ENCODE measurements at places on chromosomes 11 and 22. TPM values are rescaled to one million over a fixed set of nuclear protein-coding genes. Genes with fewer than 3 reads are reported as not detected.

CREB3L1 gene
- 24.9 TPM for total RNA-seq

DNA sequence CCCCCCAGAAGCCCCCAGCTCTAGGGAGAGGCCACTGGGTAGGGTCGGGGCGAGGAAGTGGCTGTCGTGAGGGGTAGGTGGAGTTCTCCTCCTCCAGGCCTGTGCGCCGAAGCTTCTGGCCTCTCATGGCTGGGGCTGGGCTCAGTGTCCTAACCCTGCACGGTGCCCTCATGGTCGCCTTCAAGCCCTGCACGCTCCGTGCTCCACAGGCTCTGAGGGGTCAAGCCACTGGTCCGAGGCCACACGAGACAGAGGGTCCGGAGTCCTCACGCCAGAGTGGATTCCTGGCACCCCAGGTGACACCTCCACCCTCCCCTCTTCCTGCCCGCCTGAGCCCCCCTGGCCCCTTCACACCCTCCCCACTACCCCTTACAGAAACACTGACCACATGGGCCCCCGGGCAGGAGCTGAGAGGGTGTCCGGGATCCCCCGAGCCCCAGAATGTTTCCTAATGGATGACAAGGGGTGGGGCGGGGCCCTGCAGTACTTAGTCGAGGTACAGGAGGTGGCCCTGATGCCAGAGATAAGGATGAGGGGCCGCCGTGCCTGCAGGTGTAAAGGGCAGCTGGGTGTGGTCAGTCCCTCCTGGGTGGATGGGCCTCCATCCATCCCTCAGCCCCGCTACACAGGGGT is 997 bp upstream of the CDHR5 start:
- H3K36me3 ChIP-seq = no peaks in the 10 kb centered on the region
- peak overlapping the region; percentile 50 for H3K27ac ChIP-seq
- H3K4me1 ChIP-seq = peaks cover 25% of the 10 kb centered on the region

OR4X2 gene
- total RNA-seq = not detected

BIRC3 gene
- total RNA-seq = 2.2 TPM

GRCh38 chr22:23709107-23709506 is 18.3 kb downstream of the RGL4 start:
- H3K27me3 ChIP-seq = no peaks in the 10 kb centered on the region
- no peak overlapping the region for H3K4me3 ChIP-seq
- no peaks in the 10 kb centered on the region for H3K36me3 ChIP-seq
- H3K27ac ChIP-seq = no peak overlapping the region

DNA sequence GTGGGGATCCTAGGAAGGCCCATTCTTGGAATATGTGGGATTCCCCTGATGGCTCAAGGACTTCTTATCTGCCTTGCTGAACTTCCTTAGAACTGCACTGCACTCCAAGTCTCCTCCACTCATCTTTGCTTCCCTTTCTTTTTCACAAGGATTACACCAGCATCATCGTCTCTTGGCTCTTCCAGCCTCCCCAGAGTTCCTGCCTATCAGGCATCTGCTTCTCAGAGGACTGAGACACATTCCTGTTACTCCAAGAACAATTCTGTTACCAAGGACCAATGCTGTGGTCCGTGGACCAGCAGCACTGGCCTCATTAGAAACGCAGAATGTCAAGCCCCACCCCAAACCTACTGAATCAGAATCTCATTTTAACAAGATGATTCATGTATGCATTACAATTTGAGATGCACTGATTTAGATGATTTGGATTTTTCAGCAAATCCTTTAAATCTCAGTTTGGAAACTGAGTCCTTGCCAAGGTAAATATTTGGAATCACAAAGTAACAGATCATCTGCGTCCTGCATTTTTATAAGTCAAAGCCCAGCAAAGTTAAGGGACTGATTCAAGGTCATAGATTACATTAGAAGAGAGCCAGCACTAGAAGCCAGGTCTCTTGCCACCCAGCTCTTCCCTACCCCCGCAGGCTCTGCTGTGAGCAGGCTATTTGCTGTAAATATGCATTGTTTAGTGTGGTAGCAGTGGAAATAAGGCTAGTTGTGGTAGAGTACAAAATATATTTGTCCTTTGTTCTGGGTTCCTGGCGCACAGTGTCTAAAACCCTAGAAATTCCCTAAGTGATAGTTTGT is 110.9 kb downstream of the SWAP70 start:
- H3K4me1 ChIP-seq = peaks cover 33% of the 10 kb centered on the region
- no peak overlapping the region for H3K27ac ChIP-seq
- no peak overlapping the region for H3K4me3 ChIP-seq
- H3K36me3 ChIP-seq = no peaks in the 10 kb centered on the region

- no peak for DNase-seq
- H3K4me1 ChIP-seq = no peaks in the 10 kb centered on the region
- peaks cover 3% of the 10 kb centered on the region for H3K36me3 ChIP-seq
- no peak overlapping the region for H3K27ac ChIP-seq
- H3K4me3 ChIP-seq = no peak overlapping the region
These were observed 8.5 kb downstream of the TMEM132A start for GRCh38 chr11:60932605-60933356.

ISX gene
- total RNA-seq = 5.6 TPM

- H3K27ac ChIP-seq = peak overlapping the region; percentile 57
- no peak for DNase-seq
- no peaks in the 10 kb centered on the region for H3K4me1 ChIP-seq
These were observed 9.4 kb downstream of the DRAP1 start for GRCh38 chr11:65928667-65929066.

UPK3A gene
- 2.0 TPM for total RNA-seq

GRCh38 chr11:95088946-95089619 is 563 bp upstream of the ENDOD1 start:
- H3K4me1 ChIP-seq = peaks cover 39% of the 10 kb centered on the region
- no peak for DNase-seq
- peak overlapping the region; percentile 91 for H3K4me3 ChIP-seq
- no peaks in the 10 kb centered on the region for H3K36me3 ChIP-seq
- no peaks in the 10 kb centered on the region for H3K27me3 ChIP-seq
- H3K27ac ChIP-seq = no peak overlapping the region

TUBA8 gene
- total RNA-seq = 0.56 TPM

- H3K4me3 ChIP-seq = no peak overlapping the region
- no peaks in the 10 kb centered on the region for H3K36me3 ChIP-seq
- no peak overlapping the region for H3K27ac ChIP-seq
- no peak for DNase-seq
- peaks cover 6% of the 10 kb centered on the region for H3K4me1 ChIP-seq
These were observed 11.3 kb downstream of the KCTD17 start for GRCh38 chr22:37062702-37063381.

SCUBE2 gene
- total RNA-seq = 3.1 TPM

SCGB1A1 gene
- not detected for total RNA-seq

GRCh38 chr11:21707116-21707739 is 485.7 kb upstream of the ANO5 start:
- H3K4me1 ChIP-seq = no peaks in the 10 kb centered on the region
- no peaks in the 10 kb centered on the region for H3K36me3 ChIP-seq
- DNase-seq = no peak

RTN4R gene
- total RNA-seq = 10.7 TPM

BDNF gene
- 7.2 TPM for total RNA-seq

- DNase-seq = peak; percentile 46
- H3K27me3 ChIP-seq = no peaks in the 10 kb centered on the region
- peaks cover 12% of the 10 kb centered on the region for H3K4me1 ChIP-seq
- no peaks in the 10 kb centered on the region for H3K36me3 ChIP-seq
These were observed 57.5 kb upstream of the RBFOX2 start for GRCh38 chr22:36086170-36086490.

RHBDD3 gene
- 47.7 TPM for total RNA-seq

- H3K36me3 ChIP-seq = no peaks in the 10 kb centered on the region
- no peaks in the 10 kb centered on the region for H3K4me1 ChIP-seq
- H3K27me3 ChIP-seq = no peaks in the 10 kb centered on the region
- no peak overlapping the region for H3K27ac ChIP-seq
- no peak for DNase-seq
- no peak overlapping the region for H3K4me3 ChIP-seq
These were observed 140.8 kb upstream of the ARHGAP20 start for GRCh38 chr11:110852921-110853490.

DNA sequence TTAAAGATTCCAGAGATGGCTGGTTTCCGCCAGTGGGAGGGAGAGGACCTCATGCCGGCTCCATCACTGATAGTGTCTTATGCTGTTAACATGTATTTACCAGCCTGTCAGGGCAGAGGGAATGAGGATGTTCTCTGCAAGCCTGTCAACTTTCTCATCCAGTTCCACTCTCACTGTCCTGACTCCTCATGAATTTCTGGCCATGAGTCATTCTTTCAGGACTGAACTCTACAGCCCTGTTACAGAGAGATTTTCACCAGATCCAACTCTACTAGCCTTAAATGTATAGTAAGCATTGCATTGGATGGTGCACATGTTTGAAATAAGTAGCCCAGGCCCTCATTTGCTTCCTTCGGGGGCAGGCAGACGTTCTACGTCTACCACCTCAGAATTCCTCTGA is 387.7 kb downstream of the TMEM135 start:
- no peaks in the 10 kb centered on the region for H3K27me3 ChIP-seq
- H3K27ac ChIP-seq = no peak overlapping the region
- no peak for DNase-seq
- no peak overlapping the region for H3K4me3 ChIP-seq

- no peak overlapping the region for H3K4me3 ChIP-seq
- no peaks in the 10 kb centered on the region for H3K36me3 ChIP-seq
- no peak overlapping the region for H3K27ac ChIP-seq
- no peak for DNase-seq
- no peaks in the 10 kb centered on the region for H3K4me1 ChIP-seq
These were observed 85.6 kb upstream of the VPREB1 start for GRCh38 chr22:22158965-22159364.

- H3K4me3 ChIP-seq = no peak overlapping the region
- no peak overlapping the region for H3K27ac ChIP-seq
- DNase-seq = no peak
- H3K27me3 ChIP-seq = no peaks in the 10 kb centered on the region
- no peaks in the 10 kb centered on the region for H3K36me3 ChIP-seq
- peaks cover 5% of the 10 kb centered on the region for H3K4me1 ChIP-seq
These were observed 74.6 kb downstream of the AASDHPPT start for GRCh38 chr11:106152013-106152412.

TEF gene
- total RNA-seq = 17.8 TPM

GRCh38 chr11:64852804-64853509 is 8.5 kb upstream of the CDC42BPG start:
- peaks cover 1% of the 10 kb centered on the region for H3K36me3 ChIP-seq
- peaks cover 44% of the 10 kb centered on the region for H3K4me1 ChIP-seq
- no peak for DNase-seq
- peak overlapping the region; percentile 69 for H3K27ac ChIP-seq

BRSK2 gene
- 32.8 TPM for total RNA-seq

DNA sequence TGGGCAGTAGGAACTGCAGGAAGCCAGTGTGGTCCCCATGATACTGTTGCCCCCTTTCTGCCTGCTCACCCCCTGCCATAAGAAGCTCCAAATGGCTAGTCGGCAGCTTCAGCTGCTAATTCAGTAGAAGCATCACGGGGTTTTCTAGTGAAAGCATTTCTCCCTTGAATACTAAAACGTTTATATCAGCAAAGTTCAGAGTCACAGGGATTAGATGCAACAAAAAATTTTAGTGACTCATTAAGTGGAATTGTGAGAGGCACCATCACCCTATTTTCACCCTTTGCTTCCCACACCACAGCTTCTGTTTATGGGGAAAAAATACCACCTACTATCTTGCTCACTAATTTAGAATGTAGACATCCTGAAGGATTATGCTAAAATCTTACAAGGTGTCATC is 25.2 kb downstream of the RAB39A start:
- DNase-seq = no peak
- no peaks in the 10 kb centered on the region for H3K4me1 ChIP-seq
- H3K36me3 ChIP-seq = no peaks in the 10 kb centered on the region

- no peaks in the 10 kb centered on the region for H3K36me3 ChIP-seq
- H3K27ac ChIP-seq = no peak overlapping the region
- DNase-seq = no peak
These were observed 380.3 kb downstream of the AASDHPPT start for GRCh38 chr11:106457727-106458126.

DNA sequence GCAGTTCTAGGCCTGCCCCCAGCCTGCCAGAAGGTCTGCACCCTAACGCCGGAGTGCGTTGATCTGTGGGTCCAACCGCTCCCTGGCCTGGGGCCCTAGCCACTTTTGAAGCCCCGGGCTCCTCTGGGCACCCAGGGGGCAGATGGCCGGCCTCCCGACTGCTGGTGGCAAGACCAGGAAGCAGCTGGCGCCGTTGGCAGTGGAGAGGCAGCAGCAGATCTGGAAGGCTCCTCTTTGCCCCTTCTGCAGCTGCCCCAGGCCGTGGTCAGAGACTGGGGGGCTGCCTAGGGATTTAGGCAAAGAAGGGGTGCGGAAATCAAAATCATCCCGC is 445 bp upstream of the VWCE start:
- DNase-seq = no peak
- H3K36me3 ChIP-seq = peaks cover 5% of the 10 kb centered on the region
- no peaks in the 10 kb centered on the region for H3K27me3 ChIP-seq
- H3K4me1 ChIP-seq = peaks cover 32% of the 10 kb centered on the region
- no peak overlapping the region for H3K27ac ChIP-seq
- H3K4me3 ChIP-seq = peak overlapping the region; percentile 80

SHISA8 gene
- 1.4 TPM for total RNA-seq

SHANK3 gene
- total RNA-seq = 4.5 TPM

CDC45 gene
- 44.6 TPM for total RNA-seq

GRCh38 chr11:74579577-74580270 is 12.7 kb upstream of the POLD3 start:
- no peak for DNase-seq
- H3K27me3 ChIP-seq = no peaks in the 10 kb centered on the region
- H3K4me1 ChIP-seq = peaks cover 12% of the 10 kb centered on the region
- no peaks in the 10 kb centered on the region for H3K36me3 ChIP-seq
- H3K4me3 ChIP-seq = no peak overlapping the region

HTR3A gene
- not detected for total RNA-seq

MS4A15 gene
- not detected for total RNA-seq

Measured in Caco-2 (cell line).